Activated T-cell treated with anti-CD3 and anti-CD28 coated beads, Interleukin-2, amount 50 U/mL, for 72 hours (primary cell): ENCODE measurements at places on chromosomes 13 and 19.

GRCh38 chr13:110475550-110476219 is 85.8 kb downstream of the RAB20 start:
- DNase-seq, result no peak

DNA sequence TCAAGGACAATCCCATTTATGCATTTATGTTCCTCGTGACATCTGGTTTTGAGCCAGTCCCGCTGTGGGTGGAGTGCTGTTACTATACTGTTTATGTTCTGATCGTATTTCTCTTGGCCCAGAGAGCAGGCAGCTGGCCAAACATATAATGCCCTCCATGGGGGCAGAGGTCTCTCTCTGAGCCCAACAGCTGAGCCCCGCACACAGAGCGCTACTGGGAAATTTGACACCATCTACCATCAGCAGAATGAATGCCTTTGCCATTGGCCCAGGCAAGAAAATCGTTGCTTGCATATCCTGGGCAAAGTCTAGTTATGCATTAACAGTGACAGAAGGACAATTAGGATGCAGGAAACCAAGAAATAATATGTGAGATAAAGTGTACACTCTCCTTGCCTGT is 126.8 kb upstream of the CACNA1A start:
- DNase-seq, result no peak

GRCh38 chr19:33063753-33064457 is 783 bp downstream of the RHPN2 start:
- DNase-seq, result no peak

DNA sequence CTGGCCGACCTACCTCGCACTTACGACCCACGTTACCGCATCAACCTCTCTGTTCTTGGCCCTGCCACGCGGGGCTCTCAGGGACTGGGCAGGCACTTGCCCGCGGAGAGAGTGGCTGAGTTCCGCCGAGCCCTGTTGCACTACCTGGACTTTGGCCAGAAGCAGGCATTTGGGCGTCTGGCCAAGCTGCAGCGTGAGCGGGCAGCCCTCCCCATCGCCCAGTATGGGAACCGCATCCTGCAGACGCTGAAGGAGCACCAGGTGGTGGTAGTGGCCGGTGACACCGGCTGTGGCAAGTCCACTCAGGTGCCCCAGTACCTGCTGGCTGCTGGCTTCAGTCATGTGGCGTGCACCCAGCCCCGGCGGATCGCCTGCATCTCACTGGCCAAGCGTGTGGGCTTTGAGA is 4.2 kb downstream of the DHX34 start:
- DNase-seq, result no peak

DNA sequence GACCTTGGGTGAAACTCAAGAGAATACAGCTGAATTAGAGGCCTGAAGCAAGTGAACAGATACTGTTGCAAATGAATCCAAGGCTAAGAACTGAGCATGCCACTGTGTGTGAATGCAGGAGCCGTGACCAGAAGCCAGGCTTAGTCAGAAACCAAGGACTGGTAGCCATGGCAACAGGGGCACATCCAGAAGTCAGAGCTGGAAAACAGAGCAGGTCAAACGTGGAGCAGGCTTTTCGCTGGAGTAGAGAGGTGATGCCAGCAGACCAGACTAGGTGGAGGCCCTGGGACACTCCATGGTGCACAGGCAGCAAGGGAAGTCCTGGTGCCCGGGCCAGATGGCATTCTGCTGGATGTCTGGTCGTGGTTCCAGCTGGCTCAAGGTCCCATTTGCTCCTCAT is 564.1 kb downstream of the PCDH9 start:
- DNase-seq, result no peak

- DNase-seq, result no peak
Measured at GRCh38 chr19:35788205-35788960, 13.0 kb downstream of the ARHGAP33 start.

DNA sequence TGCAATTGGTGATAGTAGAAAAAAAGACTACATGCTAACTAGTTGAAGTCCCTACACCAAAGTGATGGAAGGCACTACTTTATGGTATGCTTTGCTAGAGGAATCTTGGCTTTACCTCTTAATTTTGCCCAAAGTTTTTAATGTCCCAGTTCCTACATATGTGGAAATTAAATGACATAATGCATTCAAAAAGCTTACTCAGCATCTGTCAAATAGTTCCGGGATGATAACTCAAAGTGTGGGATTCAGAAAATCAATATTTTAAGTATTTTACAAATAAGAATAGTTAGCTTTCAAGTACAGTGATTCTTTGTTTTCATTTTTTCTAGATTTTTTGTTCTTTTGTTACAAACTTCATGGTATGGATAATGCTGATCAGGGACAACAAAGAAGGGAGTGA is 211.6 kb downstream of the PCDH20 start:
- no peak for DNase-seq

- peak; percentile 46 for DNase-seq
Measured at GRCh38 chr13:33146843-33147611, 130.8 kb downstream of the KL start.

GRCh38 chr13:35810321-35810720 is 320.9 kb downstream of the DCLK1 start:
- DNase-seq, result no peak

DNA sequence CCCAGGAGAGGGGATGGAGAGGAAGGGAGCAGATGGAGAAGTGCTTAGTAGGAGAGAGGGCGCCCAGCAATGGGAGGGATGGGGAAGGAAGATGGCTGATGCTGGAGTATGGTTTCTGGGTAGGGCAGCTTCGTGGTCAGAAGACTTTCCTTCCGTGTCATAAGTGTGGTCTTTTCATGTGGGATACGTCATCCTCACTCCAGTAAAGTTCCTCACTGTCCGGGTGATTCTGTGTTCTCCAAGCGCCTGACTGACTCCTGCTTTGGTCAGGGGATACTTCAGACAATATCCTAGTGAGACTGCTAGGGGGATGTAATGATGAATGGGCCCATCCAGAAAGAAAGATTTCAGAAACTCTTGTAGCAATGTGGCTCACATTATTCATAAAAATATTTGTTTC is 3.9 kb upstream of the OR10H3 start:
- no peak for DNase-seq

DNA sequence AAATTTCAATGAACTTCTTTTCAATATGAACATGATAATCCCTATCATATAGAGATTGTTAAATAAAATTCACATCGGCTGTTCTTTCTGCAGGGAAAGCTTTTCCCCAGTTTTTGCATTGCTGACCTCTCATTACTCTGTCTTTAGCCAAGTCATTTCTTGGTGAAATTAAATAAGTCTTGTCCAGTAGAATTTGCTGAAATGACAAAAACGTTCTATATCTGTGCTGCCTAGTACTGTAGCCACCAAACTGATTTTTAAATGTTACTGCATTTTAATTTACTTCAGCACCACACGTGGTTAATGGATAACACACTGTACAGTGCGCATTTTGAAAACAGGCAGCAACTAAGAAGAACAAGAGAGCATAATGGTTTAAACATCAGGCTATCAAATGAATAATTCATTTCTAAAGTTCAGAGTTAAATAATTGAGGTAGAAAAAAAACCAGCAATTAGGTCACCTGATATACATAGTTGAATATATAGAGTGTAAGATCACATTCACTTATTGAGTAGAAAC is 178.9 kb downstream of the LIG4 start:
- DNase-seq, result no peak

GRCh38 chr13:82963226-82964099 is 918.8 kb downstream of the SLITRK1 start:
- no peak for DNase-seq
